NCI-H460 (cell line): ENCODE measurements at places on chromosomes 6 and 20. TPM values are rescaled to one million over a fixed set of nuclear protein-coding genes. Genes with fewer than 3 reads are reported as not detected.

GUCA1A gene
- not detected in 2 replicates for total RNA-seq

EPB41L1 gene
- total RNA-seq, result 5.4 and 7.4 TPM in 2 replicates

TUBB2B gene
- 14.4 and 16.2 TPM in 2 replicates for total RNA-seq

MDC1 gene
- total RNA-seq, result 8.4 and 11.3 TPM in 2 replicates

LPIN3 gene
- total RNA-seq, result 6.8 and 7.6 TPM in 2 replicates

VSX1 gene
- total RNA-seq, result not detected in 2 replicates

- no peak for DNase-seq
These were observed 10.5 kb downstream of the SOX4 start for GRCh38 chr6:21604081-21604480.

DNA sequence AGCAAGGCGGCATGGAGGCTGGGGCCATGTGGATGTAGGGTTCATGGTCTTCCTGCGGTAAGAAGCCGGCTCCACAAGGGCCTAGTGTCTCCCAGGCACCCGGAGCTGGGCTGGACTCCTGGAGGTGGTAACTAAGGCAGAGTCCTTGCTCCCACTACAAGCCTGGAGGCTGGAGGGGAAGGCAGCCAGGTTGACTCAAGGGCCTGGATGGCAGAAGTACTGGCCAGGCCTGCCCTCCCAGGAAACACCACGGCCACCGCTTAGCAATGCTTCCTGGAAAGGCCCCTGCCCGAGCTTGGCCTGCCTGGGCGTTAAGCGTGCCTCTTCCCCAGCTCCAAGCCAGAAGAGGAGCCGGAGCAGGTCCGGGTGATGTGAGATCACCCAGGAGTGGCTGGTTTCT is 182.0 kb downstream of the ZDHHC14 start:
- DNase-seq, result no peak

- no peak for DNase-seq
These were observed 132.8 kb downstream of the QKI start for GRCh38 chr6:163547287-163547686.

DNA sequence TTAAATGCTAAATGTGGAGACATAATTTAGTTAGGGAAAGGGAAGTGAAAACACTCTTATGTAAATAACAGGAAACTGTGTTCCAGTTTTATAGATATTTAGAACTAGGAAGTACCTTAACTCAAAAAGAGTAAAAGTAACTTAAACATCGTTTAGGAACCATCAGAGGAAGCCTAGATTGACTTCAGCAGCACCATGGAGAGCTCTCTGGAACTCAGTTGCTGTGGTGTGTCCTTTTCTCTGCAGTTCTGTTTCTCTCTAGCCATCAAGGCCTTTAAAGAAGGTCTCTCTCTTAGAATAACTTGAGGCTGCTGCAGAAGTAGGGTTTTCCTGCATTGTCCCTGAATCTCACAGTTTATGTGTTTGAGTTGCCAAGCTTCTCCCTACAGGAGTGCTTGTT is 26.9 kb downstream of the CLVS2 start:
- no peak for DNase-seq

GRCh38 chr6:39752835-39753724 is 27.9 kb upstream of the KIF6 start:
- DNase-seq, result no peak
